ENCODE measurements at places on chromosomes 2 and 18.

DNA sequence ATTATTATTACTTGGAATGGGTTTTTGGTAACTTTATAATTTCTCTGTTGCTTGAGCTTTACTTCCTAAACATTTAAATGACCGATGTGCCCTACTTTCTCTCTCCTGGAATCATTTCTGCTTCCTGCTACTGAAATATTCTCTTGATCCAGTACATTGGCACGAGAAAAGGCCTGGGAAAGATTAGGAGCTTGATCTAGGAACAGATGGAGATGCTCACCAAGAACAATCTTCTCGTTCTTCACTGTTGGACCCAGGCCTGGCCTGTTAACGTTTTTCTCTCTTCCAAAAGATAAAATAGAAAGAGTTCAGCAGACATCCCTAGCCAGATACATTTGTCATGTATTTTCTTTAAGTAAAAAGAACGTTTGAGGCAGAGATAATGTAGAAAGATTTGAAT lies 1356.8 kb upstream of the CRIM1 start:
- no peak for DNase-seq

DNA sequence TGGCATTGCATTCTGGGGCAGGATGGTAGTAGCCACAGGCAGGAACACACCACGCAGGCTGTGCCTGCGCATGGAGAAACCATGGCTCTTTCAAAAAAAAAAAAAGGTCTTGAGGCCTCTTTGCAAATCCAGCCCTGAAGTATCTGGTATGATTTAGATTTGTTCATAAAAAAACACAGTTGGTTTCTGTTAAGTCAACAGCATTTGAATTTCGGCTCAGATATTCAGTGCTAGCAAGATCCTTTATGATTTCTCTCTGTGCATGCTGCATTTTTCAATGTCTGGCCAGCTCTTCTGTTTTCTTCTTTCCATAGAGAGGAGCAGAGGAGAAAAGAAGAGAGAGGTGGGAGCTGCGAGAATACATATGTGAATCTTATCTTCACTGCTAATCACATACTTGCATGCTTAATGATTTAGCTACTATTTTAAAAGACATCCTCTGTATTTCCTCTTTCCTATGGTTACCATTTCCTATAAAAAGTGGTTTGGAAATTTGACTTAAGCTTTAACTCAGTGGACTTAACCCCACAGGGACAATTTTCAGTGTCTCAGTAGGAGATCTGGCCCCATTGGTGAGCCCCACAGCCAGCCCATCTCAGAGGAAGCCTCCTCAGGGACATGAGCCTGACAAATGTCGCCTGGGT lies 214.3 kb upstream of the APCDD1 start:
- DNase-seq, result no peak

GRCh38 chr18:46298511-46298910 lies 194.3 kb downstream of the HAUS1 start:
- no peak for DNase-seq

DNA sequence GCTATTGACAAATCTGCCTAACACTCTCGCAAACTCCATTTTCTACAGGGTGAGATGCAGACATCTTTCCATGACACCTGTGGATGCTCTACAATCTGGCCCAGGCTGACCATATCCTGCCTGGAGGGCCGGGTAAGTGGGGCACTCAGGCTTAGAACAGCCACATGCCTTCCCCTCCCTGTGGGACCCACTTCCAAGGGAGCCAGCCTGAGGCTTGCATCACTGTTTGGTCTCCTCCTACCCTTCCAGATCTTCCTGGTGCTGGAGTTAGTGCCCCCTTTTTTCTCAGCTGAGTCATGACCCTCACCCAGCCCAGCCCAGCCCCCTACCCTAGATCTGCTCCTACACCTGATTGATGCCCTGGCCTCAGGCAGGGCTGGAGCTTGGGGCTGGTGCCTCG lies 150.2 kb upstream of the MSH6 start:
- DNase-seq, result no peak

DNA sequence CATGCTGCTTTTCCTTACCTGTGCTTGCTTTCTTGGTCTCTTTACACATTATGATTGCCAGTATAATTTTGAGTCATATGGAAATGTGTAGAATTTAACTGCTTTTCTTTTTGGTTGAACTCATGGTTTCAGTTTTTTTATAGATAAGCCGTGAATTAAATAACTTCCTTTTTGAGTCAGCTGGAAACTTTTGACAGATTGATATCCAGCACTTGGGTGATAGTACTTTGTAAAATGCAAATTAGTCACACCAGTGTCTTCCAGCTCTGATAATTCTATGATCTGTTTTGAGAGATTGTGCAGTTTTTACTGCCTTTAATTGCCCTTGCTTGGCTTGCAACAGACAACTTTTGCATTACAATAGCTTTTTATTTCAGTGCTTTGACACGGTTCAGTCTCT lies 86.4 kb downstream of the NCOA1 start:
- DNase-seq, result no peak

GRCh38 chr18:22551536-22552151 lies 133.9 kb upstream of the CTAGE1 start:
- DNase-seq, result no peak

DNA sequence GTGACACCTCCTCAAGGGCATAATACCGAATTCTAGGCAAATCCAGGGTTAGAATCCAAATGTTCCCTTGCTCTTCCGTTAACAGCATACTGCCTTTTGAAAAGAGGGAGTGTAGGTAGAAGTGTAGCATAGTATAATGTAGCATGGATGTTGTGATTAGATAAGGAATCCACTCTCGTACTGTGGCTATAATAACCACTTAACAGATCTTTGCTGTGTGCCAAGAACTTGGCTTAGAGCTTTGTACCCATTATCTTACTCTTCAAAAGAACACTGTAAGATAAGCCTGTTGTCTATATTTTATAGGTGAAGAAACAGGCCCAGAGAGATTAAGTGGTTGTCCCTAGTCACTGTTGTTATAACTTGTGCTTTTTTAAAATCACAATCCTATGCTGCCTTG lies 24.2 kb downstream of the WDR75 start:
- DNase-seq, result no peak

DNA sequence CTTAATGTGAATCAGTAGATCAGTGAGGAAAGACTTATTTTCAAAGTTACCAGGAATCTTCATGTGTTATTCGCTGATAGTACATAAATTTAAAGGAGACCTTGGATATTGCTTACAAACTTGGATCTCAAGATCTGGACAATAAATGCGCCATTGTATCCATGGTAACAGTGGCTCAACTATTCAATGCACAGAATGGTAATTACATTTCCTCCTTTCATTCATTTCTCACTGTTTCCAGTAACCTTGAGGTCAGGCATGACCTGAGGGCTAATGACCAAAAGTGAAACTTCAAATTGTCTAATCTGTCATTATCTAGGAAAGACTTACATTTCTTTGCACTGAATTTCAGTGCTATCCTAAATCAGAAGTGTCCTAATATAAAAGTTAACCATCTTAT lies 8.1 kb downstream of the LRP2 start:
- DNase-seq, result no peak

- no peak for DNase-seq
Measured at GRCh38 chr18:72232644-72233043, 311.5 kb downstream of the CBLN2 start.

- no peak for DNase-seq
Measured at GRCh38 chr2:43100883-43101662, 125.3 kb downstream of the ZFP36L2 start.

DNA sequence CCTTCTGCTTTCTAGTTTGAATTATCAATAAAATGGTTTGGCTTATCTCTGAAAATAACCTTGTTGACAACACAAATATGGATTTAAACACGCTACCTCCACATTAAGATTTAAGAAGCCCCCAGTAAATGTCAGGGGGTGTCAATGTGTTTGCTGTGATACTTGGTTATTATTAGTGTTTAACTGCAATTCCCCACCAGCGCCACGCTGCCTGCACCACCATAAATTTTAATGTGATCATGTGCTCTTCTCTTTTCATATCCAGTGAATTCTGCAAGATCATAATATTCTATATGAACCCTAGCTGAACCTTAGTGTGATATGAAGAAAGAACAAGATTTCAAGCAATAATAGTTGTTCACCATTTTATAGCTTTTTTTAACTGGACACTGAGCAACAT lies 330.7 kb downstream of the AGPS start:
- no peak for DNase-seq

DNA sequence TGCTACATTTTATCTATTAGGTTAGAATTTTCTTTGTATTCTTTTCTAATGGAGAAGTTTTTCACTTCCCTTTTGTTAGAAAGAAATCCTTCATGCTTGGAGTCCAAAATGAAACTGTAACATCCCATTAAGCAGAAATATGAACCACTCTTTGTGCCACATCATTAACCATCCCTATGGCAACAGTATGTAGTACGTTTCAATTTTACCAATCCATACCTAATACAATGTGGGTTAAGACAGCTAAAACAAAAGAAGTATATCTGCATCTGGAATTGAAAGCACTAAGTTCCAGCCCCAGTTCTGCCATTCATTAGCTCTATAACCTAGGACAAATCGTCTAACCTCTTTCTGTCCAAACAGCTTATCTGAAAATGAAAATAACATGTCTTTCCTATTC lies 409.2 kb upstream of the SPHKAP start:
- no peak for DNase-seq

DNA sequence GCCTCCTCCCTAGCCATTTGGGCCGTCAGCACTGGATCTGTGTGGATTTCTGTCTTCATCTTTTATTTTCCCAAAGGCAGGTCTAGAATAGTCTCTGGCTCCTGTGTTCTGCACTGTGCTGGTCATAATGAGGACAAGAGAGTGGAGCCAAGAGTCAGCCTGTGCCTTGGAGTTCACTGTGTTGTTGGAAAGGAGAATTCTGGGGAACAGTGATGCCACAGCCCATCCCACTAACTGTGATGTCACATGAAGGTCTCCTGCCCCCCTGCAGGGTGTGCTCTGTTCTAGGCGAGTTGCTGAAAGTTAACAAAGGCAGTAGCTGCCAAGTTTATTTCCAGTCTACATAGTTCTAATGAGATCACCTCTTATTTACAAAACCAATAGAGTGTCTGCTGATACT lies 248.5 kb downstream of the TPGS2 start:
- DNase-seq, result no peak

- DNase-seq, result no peak
Measured at GRCh38 chr2:127410871-127411652, 7.2 kb upstream of the PROC start.

GRCh38 chr18:14914771-14915170 lies 166.8 kb downstream of the ANKRD30B start:
- no peak for DNase-seq

DNA sequence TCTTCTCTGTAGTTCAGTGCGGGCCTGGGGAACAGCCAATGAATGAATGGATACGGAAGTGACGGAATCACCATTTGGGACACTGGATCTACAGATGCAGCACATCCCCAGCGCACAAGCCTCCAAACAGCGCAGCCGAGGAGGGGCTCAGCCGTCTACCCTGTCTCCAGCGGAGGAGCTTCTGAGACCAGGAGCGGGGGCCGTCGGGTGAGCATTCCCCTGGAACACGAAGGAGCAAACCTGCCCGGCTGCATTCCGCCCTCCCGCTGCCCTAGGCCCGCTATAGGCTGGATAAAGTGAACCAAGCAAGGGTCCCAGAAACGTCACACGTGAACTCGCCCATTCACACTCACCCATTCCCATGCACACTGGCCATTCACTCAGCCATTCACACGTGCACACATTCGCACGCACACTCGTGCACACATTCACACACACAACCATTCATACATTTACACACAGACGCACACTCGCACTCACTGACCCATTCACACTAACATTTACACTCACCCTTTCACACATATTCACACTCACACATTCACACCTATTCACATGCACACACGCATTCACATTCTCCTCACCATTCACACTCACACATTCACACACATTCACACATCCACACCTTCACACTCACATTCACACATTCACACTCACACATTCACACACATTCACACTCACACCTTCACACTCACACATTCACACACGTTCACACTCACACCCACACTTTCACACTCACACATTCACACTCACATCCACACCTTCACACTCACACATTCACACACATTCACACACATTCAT lies 63.4 kb downstream of the BIN1 start:
- no peak for DNase-seq
